ENCODE measurements at places on chromosomes 2 and 18.
A peak's percentile ranks its signal among the peaks of the same experiment; 100 is the strongest.

GRCh38 chr18:2822213-2822921 lies 24.4 kb upstream of the EMILIN2 start:
- no peak for DNase-seq

DNA sequence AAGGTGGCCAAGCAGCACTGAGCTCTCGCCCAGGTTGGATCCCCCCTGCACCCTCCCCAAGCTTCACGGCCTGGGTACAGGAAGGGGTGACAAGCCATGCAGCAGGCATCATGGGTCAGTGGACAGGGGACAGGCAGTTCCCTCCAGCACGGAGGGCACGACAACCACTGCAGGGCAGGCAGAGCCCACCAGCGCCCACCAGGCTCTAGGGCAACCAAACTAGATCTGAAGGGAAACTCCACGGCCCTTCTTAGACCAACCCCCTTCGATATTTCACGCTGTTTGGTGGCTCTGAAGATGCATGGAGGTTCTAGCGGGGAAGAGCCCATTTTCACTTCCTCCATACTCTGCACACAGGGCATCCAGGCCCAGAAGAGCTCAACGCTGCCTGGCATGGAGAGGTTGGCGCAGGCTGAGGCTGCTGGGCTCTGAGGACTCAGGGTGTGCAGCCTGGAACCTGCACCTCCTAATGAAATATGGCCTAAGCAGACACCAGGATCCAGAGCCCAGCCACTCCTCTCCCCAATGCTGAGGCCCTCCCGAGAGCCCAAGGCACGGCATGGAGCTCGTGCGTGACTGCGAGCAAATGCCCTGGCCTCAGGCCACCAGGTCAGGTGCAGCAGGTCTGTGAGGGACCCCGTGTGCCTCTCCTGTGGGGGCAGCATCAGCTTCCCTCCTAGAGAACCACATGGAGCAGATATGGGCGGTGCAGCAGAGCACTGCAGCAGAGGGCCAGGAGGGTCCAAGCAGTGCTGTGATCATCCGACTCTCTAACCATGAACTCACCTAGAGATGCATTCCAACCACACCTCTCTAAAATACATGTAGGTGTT lies 8.7 kb upstream of the MTERF4 start:
- DNase-seq = peak; percentile 30

DNA sequence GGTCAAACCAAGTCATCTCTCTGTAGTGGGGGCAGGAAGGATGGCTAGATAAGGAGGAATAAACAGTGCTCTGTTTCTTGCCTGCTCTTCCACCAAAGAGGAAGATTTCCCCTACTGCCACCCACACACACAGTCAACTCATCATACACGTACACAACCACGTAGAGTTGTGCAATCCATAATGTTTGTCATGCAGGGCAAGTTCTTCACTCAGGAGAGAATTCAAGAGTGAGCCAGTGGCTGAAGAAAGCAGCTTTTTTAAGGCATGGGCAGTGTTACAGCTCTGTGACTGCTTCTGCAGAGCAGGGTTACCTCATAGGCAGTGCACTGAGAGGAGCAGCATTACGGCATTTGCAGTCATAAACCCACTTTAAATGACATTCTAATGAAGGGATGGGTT lies 283.0 kb downstream of the RND3 start:
- DNase-seq = no peak

DNA sequence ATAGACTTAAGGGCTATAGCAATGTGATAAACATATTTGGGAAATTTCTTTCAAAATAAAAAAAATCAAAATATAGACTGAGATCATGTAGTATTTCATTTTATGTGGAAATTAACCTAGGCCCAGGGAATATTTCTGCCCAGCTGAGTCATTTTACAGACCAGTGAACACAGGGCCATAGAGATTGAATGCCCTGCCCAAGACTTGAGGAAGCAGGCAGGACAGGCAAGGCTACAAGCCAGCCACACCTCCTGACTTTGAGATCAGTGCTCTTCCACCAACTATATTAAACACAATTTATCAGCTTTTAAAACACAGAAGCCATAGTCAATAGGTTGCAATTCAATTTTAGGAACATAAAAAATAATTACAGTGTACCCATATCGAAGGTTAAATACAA lies 12.9 kb downstream of the CCDC148 start:
- DNase-seq = no peak

GRCh38 chr18:45106331-45106774 lies 425.7 kb downstream of the SETBP1 start:
- DNase-seq = no peak

- no peak for DNase-seq
Measured at GRCh38 chr18:1777843-1778242, 793.5 kb downstream of the METTL4 start.

GRCh38 chr18:54551590-54551989 lies 39.5 kb upstream of the DYNAP start:
- no peak for DNase-seq

- DNase-seq = peak; percentile 53
Measured at GRCh38 chr2:24021122-24021998, 11.5 kb downstream of the MFSD2B start.

GRCh38 chr2:127645395-127646291 lies at the start of gene GPR17:
TSS of gene GPR17 (plus strand) at chr2:127646153. CDS start at chr2:127650736, 4,583 bp downstream.
- no peak for DNase-seq

GRCh38 chr2:23639406-23639982 lies 254.5 kb downstream of the KLHL29 start:
- DNase-seq = no peak

- peak; percentile 40 for DNase-seq
Measured at GRCh38 chr18:78659748-78660147, 319.9 kb upstream of the SALL3 start.

GRCh38 chr18:47606526-47606925 lies 323.9 kb downstream of the SMAD2 start:
- no peak for DNase-seq

DNA sequence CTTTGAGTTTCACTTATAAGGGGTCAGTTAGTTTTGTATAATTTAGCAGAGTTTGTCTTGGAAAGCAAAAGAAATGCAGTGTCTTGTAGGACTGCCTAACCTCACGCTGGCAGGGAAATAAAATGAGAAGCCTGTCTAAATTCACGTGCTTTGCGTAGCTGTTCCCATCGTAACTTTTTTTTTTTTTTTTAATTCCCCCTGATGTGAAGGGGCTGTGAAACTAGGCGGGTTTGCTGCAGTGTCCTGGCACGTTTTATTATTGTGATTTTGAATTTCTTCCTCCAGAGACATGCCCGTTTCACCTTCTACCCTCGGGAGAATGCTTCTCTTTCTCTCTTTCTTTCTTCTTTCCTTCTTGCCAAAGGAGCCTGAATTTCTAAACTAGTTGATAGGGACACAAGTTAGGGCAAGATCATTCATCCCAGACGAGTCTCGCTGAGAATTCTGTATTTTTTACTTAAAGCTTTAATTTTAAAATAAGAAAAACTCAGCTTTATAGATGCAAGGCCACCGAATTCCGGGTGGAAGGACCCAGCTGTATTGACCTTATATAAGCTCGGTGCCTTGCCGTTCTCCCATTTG lies 2.3 kb downstream of the MEIS1 start:
- DNase-seq = no peak
